Fibroblast of villous mesenchyme (primary cell): ENCODE measurements at places on chromosomes 3 and 15. TPM values are rescaled to one million over a fixed set of nuclear protein-coding genes. Genes with fewer than 3 reads are reported as not detected.

Gene PTPRG
- 31.2 and 41.0 TPM in 2 replicates for total RNA-seq

Gene MAP6D1
- 2.9 and 3.5 TPM in 2 replicates for total RNA-seq

Gene FMN1
- 4.5 and 8.6 TPM in 2 replicates for total RNA-seq

- DNase-seq, result no peak
These were observed 12.2 kb upstream of the TMEM40 start for GRCh38 chr3:12771236-12771635.

DNA sequence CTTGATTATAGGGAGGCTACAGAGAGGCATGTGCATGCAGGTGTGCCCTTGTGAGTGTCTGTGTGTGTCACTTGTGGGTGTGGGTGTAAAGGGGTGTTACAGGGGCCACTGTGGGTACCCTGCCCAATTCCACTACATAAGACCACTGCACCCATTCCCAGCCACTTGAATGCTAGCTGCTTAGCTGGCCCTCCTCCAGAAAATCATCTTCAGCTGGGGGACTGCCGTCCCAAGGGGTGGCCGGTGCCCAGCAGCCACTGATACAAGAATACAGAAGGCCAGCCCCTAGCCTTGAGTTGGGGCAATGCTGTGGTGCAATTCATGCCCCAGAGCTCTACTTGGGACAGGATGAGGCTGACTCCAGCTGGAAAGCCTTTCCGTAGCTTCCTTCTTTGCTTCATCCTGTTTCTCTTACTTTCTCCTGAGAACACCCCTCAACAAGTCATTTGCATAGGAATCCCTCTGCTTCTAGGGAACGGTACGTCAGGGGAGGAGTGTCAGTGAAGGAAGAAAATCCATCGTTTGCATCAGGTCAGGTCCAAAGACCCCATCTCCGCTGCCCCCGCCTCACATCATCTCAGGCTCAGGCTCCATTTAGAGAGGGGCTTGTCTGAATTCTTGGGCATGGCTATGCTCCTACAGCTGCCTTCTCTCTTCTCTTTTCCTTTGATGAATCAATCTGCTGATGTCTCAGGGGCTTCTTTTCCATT, 72.0 kb downstream of the SCN5A start:
- DNase-seq, result no peak

- DNase-seq, result peak; percentile 73
These were observed 92.0 kb upstream of the VGLL3 start for GRCh38 chr3:87082796-87083440.

DNA sequence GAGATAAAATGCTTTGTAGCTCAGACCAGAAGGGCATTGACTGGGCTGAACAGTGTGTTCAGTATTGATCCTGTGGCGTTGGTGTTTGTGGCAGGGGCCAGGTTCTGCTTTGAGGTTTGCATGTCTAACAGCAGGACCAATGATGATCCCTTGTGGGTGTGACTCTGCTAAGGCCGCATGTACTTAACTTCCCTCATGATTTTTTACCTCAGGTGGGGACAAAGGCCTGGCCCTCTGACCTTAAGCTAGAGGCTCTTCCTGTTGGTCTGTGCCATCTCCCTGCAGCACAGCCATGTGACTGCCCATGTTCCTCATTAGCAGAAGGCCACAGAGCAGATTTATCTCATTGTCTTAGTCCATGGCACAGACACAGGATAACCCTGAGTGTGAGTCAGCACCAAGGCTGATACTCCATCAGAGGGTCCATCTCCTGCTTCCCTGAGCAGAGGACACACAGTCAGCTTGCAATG, 34.3 kb upstream of the BSN start:
- DNase-seq, result no peak

GRCh38 chr3:30658328-30659052, 52.1 kb downstream of the TGFBR2 start:
- peak; percentile 70 for DNase-seq

DNA sequence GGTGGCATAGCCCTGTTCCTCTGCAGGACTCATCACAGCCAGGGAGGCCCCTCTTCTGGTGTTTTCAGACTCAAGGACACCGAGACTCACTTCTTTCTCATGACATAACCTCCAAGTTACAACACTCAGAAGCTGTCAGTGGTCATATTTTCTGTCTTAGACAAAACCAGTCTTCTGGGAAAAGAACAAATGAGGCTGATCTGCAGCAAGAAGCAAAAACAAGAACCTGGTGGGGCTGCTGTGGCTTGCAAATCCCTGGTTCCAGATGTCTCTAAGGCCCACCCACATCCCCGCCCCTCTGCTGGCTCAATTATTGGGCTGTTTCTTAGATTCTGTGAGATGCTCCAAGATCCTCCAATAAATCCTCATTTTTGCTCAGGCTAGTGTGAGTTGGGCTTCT, 16.6 kb upstream of the LOXL1 start:
- DNase-seq, result no peak
